ENCODE measurements at places on chromosomes 3 and 15. TPM values are rescaled to one million over a fixed set of nuclear protein-coding genes. Genes with fewer than 3 reads are reported as not detected.

- DNase-seq: peak; percentile 40
Observed at GRCh38 chr3:14803101-14803980, 15.4 kb upstream of the FGD5 start.

- DNase-seq: no peak
Observed at GRCh38 chr3:52134761-52135160, 19.5 kb downstream of the POC1A start.

The GOLGA8T gene
- not detected for polyA plus RNA-seq

The EPHB1 gene
- 0.06 TPM for polyA plus RNA-seq

DNA sequence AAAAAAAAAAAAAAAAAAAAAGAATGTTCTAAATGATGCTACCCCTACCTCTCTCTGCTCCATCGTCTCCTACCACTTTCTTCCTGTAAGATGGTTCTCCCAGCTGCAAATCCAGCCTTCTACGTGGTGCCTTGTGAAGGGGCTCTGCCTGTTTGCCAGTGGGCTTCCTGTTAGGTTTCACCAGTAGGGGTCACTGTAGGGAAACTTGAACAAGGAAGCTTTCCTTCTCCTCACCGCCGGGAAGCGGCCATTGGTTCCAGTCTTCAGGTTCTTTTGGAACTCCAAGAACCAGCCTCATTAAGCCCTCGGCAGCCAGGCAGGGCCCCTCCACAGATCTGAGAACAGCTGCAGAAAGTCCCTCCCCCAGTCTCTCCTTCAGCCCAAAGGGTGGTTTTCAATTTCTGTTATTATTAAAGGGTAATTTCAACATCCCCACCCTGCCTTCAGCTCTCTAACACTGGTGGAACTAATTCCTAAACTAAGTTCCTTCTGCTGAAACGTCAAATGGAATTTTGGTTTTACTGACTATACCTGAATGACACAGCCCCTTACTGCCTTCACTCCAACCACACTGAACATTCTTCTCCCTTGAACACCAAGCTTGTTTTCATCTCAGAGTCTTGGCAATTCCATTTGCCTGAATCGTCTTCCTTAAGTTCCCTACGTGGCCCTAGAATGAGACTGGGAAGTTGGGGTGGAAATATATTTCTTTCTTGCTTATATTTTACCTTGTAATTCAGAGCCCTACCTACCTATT, 13.5 kb downstream of the MCCC1 start:
- peak; percentile 11 for DNase-seq

The EPHB3 gene
- 0.71 TPM for polyA plus RNA-seq

The OR5H6 gene
- polyA plus RNA-seq: not detected

The SLC51B gene
- not detected for polyA plus RNA-seq

GRCh38 chr3:69451594-69451993, 65.7 kb upstream of the FRMD4B start:
- DNase-seq: no peak

GRCh38 chr15:64478863-64479262, 18.5 kb downstream of the ZNF609 start:
- no peak for DNase-seq

GRCh38 chr3:123406598-123406997, 42.3 kb downstream of the ADCY5 start:
- no peak for DNase-seq

- no peak for DNase-seq
Observed at GRCh38 chr3:46710229-46710628, 7.4 kb downstream of the PRSS50 start.

DNA sequence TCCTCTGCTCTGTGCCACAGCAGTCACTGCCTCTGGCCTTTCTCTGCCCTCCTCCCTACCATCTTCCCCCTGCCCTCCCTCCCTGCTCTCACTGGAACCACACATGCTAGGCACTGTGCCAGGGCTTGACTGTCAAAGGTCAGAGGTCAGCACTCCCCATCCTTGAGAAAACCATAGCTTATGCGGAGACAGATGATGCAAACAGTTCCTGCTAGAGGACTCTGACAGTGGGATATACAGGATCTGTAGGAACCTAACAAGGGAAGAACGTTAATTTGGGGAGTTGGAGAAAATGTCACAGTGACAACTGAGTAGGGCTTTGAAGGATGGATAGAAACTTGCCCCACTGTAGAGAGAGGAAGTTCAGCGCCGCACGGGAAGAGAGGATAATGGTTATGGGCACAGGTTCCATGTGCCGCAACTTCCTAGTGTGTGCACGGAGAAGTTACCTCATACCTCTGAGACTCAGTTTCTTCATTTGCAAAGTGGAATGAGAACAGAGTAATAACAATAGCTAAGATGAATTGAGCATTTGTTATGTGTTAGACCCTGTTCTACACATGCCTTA, 29.3 kb upstream of the XYLB start:
- DNase-seq: peak; percentile 14

DNA sequence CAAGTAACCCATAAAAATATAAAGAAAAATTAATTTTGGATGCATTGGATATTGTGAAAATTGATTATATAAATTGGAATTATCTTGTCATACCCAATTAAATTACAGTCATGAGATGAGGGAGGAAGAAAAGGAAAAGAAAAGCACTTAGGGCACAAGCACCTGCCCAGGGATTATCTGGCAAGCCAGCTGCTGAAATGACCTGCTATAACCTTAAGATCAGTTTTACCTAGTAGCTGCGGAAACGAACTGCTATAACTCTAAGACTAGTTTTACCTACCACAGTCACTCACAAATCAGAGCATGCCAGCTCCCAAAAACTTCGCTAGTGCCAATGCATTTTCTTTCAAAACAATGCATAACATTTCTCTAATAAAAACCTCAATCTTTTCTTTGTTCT, 26.2 kb downstream of the LRRFIP2 start:
- no peak for DNase-seq

DNA sequence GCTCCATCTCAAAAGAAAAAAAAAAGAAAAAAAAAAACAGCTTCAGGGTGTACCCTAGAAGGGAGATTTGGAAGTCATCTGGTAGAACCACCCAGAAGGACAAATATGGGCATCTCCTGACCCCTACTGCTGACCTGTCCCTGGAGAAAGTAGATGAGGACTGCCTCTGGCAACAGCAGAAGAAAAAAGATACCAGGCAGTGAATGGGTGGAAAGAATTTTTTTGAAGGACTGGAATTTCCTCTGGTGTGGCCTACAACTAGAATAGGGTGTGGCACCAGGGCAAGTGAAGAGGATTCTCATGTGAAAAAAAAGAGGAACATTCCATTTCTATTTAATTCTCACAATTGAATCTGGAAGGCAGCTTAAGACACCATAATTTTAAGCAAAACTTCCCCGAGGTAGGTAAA, 3.1 kb downstream of the ANXA2 start:
- DNase-seq: peak; percentile 25

- DNase-seq: no peak
Observed at GRCh38 chr3:57689367-57690053, 3.4 kb downstream of the DENND6A start.

DNA sequence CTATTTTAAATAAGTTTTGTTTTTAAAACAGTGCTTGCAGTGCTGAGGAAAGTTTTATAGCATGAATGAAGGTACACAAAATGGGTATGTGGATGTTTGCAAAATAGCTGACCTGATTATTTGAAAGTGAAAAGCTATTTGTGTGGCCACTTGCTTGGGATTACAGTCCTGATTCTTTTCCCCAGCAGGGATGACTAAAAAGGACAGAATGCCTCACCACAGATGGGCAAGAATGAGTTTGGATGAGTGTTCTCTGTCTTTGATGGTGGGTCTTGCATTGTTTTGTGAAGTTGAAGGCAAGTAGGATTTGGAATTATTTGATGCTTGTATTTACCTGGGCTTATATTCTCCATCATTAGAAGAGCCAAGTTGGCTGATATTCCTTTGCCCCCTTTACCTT, 48.8 kb upstream of the MEIS2 start:
- DNase-seq: no peak

GRCh38 chr3:25747033-25747432, 36.2 kb downstream of the NGLY1 start:
- DNase-seq: no peak

All from CD14-positive monocyte (primary cell).